ENCODE measurements at places on chromosomes 7 and 10.

DNA sequence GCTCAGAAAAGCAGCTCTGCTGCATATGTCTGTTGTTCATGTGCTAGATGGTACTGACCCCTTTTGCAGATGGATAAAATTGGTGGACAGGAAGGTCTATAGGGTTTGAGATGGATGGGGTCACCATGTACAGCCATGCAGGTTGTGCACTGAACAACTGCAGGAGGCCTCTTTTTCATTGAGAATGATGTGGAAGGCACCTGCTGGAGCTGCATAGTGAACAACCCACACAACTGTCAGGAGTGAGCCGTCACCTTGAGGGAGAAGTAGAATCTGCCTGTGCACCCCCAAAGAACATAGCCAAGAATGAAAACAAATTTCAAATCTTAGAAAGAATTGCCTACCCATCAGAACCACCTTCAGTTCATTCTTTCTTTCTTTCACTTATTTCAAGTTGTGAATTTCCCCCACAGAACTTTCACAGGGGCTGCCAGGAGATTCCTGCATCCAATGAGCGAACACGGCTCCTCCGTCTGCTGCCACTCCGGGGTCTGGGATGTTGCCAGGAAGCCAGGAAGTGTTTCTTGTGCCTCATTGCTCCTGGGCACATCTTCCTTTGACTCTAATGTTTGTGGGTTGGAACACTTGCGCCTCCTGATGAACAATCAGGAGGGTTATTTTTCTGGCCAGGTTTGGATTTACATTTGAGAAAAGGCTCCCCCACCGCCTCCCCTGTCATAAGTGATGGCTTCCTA is 53.7 kb upstream of the DOCK1 start:
- DNase-seq: no peak

GRCh38 chr7:112448891-112449290 is 1.4 kb upstream of the IFRD1 start:
- no peak for DNase-seq

DNA sequence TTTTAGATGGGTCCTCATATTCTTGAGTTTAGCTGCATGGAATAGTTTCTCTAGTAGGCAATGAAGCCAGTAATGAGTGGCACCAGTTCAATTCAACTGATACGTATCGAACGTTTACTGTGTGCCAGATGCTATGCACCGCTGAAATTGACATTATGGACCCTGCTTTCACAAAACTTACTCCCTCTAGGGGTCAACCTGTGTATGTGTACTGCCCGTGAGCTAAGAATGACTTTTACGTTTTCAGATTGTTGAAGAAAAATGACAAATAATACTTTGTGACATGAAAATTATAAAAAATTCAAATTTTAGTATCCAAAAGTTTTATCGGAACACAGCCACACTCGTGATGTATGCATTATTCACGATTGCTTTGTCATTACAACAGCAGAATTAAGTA is 95.5 kb downstream of the ZMYND11 start:
- DNase-seq: no peak

- no peak for DNase-seq
These were observed 9.4 kb downstream of the FZD9 start for GRCh38 chr7:73442903-73443500.

DNA sequence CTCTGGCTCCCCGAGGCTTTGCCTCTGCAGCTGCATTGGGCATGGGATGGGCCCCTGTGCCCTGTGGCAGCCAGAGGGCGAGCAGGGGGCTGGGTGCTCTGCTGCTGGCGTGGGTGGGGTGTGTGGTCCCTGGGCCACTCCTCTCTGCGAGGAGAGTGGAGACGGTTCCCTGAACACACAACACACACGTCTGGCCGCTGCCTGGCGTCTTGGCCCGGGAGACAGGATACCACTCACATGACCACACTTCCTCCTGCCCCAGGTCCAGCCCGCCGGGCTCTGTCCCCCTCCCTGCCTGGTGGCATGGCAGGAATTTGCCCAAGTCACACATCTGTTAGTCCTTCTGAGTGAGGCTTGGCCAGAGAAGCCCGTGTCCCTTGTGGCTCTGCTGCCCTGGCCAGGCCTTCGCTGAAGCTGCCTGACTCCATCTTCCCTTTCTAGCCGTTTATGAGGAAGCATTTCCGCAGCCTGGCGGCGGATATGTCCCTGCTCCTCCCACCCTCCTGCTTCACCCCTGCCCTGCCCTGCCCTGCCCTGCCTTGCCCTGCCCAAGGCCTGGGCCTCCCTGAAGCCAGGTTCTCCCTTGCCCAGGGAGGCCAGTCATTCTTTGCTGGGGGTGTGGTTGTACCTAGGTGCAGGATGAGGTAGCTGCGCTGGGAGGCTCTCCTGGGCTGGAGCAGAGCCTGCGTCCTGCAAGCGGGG is 3.0 kb downstream of the BRI3 start:
- no peak for DNase-seq

- peak; percentile 62 for DNase-seq
These were observed at the start of gene ATE1 for GRCh38 chr10:121927841-121928527. Gene ATE1, minus strand, starts transcription at chr10:121928031. Its CDS starts 82 bp downstream, at chr10:121927949.

GRCh38 chr7:156324201-156324600 is 316.4 kb upstream of the RNF32 start:
- DNase-seq: no peak

DNA sequence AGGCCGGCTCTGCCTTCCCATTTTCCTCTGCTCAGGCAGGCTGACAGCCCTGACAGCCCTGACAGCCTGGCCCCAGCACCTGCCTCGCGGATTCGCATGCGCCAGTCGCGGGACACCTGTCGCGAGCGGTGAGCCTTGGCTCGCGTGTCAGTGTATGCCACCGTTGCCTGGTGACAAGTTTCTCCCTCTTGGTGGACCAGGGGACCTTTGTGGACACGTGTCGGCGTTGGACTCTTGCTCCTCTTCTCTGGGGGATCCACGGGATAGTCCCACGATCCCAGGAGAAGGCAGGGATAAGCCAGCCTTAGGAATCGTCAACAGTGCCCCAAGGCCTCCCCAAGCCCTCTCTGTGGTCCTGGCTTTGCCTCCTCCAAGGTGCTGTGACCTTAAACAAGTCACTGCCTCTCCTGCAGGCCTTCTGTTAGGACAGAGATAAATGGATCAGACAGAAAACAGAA is 18.1 kb upstream of the ZNF273 start:
- DNase-seq: no peak

DNA sequence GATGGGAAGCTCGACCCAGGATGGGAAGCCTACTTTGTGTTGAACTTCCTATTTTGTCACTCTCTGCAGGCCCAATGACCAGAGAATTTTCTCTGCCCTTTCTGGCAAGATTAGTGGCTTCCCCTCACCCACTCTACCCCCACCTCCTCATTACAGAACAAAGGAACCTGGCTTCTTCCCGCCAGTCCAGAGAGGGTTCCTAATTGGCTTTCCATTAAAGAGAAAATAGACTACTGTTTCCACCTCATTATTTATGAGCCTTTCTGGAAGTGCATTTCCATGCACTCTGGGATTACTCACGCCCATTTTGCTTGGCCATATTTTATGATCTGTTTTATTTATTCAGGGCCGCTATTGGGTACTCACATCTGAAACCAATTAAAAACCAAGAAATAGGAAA is 94.9 kb upstream of the TCF7L2 start:
- no peak for DNase-seq

DNA sequence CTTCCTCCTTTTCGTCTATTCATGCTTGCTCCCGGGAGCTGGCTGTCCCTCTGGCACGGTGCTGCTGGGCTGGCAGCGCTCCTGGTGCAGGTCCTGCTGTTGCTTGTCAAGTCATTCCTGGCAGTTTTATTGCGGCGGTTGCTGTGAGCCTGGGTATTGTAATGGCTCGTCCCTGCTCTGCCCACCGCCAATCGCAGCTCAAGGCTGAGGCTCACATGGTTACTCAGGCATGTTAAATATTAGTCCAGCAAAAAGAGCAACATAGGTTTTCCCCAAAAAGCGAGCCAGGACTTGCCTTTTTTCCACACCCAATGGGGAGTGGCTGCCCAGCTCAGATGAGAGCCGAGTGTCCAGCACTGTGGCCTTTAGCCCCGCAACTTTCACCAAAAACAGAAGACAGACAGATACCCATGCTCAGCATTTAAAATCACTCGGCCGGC is 492.9 kb upstream of the FOXK1 start:
- no peak for DNase-seq

- no peak for DNase-seq
These were observed 77.3 kb downstream of the ARMC3 start for GRCh38 chr10:23005150-23005549.

GRCh38 chr7:36019538-36019937 is 133.5 kb upstream of the EEPD1 start:
- no peak for DNase-seq

GRCh38 chr7:94556028-94556427 is 46.4 kb downstream of the CASD1 start:
- no peak for DNase-seq

DNA sequence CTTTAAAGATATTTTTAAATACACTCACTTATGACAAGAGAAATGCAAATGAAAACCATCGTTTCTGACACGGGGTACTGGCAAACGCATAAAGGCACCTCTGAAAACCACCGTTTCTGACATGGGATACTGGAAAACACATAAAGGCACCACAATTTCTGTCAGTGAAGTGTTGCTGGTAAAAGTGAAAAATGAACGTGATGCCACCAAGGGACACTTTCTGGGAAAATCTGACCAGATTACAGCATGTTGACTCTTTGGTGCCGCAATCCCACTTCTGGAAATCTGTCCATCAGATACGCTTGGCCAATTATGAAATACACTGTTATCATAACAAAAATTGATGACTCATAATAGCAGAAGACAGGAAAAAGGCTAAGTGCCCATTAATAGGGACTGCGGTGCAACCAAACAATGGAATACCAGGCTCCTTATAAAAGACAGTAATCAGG is 131.7 kb downstream of the ZMYND11 start:
- DNase-seq: no peak

GRCh38 chr10:114499116-114499515 is 94.8 kb upstream of the AFAP1L2 start:
- no peak for DNase-seq

DNA sequence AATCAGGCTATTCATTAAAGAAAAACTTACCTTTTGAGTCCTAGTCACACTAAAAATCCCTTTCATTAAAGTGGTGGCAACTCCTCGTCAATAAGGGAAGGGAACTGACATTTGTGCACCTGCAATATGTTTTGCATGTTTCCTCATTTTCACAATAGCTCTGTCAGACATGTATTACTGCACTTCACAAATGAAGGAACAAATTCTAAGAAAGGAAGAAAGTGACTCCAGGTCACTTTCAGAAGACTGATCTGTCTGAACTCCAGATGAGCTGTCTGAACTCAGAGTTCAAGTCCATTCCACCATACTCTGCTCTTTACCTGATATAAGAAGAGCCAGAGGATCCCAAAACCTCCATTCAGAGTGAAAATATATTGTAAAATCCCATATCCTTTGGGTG is 50.3 kb upstream of the GSAP start:
- DNase-seq: no peak

- DNase-seq: no peak
These were observed 2.7 kb downstream of the FRAT1 start for GRCh38 chr10:97321804-97322190.

GRCh38 chr10:99612167-99612831 is 7.9 kb downstream of the SLC25A28 start:
- no peak for DNase-seq

- DNase-seq: no peak
These were observed 64.4 kb upstream of the NME8 start for GRCh38 chr7:37784015-37784414.

GRCh38 chr7:80654887-80655340 is 16.5 kb downstream of the CD36 start:
- no peak for DNase-seq

DNA sequence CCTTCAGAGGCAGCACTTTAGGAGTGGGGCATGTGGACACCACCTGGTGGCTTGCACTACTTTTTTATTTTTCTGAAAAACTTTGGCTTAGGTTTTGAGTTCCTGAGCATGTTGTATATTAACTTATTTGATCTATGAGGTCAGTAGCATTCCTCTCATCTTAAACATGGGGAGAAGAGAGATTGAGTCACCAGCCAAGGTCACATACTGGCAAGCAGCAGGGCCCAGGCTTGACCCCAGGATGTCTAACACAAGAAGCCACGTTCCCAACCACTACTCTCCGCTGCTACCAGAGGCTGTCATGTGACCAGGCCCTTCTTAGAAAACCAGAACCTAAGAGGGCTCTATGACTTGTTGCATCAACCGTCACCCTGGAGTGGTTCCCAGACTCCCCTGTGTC is 210.3 kb upstream of the GPR26 start:
- DNase-seq: no peak

DNA sequence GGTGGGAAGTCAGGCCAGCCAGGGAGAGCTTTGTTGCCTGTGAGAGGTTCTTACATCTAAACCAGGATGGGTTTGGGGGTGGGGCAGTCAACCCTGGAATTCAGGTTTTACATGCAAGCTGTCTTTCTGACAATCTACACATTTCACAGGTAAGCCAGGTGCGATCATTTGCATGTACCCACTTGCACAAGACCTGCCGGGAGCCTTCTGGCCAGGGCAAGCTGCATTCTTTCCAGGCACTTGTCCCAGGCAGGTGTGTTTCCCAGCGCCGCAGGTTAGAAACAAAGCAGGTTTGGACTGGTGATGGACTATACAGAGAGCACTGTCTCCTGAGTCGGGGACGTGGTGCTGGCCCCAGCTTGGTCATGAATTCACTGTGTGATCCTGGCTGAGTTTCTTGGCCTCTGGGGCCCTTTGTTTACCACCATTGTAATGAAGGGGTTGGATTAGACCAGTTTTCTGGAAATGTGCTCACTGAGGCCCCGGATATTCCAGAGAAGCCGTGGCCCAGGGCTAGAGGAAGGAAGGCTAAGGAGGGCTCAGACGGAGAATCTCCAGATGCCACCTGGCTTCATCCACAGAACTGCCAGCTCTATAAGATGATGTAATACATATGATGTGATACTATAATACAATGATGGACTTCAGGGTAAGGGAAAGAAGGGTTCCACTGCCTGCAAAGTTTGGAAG is 205.2 kb upstream of the SVIL start:
- DNase-seq: no peak

DNA sequence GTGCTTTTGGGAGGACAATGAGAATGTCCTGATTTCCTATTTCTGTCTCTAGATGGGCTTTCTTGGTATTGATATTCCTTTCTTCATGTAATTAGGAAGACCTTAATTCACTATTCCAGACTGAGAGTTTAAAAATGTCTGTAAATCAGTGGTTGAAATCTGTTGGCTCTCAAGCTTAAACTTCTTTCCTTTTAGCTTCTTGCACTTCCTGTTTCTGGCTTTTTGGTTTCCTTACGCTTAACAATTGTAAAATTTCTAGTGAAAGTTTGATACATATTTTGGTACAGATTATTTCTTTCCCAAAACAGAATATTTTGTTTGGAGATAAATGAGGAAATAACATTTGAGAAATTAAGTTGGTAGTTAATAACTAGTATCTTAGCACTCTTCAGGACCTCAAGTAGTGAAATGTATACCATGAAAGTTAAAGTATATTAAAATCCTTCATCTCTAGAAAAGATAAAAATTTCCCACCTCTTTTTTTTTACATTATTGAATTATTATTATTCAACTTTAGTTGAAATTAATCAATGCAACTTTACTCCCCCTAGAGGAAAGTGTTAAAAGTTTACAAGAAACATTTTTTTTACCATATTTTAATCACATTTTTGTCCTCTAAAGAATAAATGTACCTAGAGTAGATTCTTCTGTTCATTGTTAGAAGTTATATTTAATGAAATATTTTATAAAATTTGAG is 137.2 kb downstream of the PHTF2 start:
- no peak for DNase-seq

Measured in stimulated activated CD4-positive, alpha-beta T cell treated with anti-CD3 and anti-CD28 coated beads, Interleukin-12 subunit alpha, Interleukin-12 subunit beta, amount 100 ng/mL, for 48 hours (primary cell).